Hepatocyte (in vitro differentiated cells): ENCODE measurements at places on chromosomes 11 and 22. TPM values are rescaled to one million over a fixed set of nuclear protein-coding genes. Genes with fewer than 3 reads are reported as not detected.

MARK2 gene
- 40.8 and 48.2 TPM in 2 replicates for polyA plus RNA-seq

DNAJB7 gene
- 0.06 and 0.66 TPM in 2 replicates for polyA plus RNA-seq

OR8D4 gene
- polyA plus RNA-seq: 0.54 TPM in 1 of 2 replicates, not detected in the other

C11orf65 gene
- 0.34 and 0.40 TPM in 2 replicates for polyA plus RNA-seq

C11orf16 gene
- not detected in 2 replicates for polyA plus RNA-seq

DNA sequence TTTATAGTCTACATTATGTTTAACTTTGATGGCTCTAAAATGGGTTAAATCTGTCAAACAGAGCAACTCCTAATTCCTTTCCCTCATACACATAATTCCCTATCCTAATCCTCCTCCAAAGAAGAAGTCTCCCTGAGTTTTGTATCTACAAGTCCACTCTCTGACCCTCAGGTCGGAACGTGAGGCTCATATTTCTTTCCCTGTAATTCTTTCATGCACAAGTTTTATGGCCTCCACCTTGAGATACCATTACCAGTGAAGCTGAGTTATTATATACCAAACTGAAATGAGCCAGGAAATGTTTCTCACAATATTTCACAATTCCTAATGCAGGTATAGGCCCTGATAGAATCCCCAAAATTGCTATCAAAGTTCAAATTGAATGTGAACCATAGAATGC is 106.4 kb downstream of the CASP12 start:
- no peaks in the 10 kb centered on the region for H3K27me3 ChIP-seq
- H3K27ac ChIP-seq: no peak overlapping the region
- H3K36me3 ChIP-seq: no peaks in the 10 kb centered on the region
- H3K4me3 ChIP-seq: no peak overlapping the region

DNA sequence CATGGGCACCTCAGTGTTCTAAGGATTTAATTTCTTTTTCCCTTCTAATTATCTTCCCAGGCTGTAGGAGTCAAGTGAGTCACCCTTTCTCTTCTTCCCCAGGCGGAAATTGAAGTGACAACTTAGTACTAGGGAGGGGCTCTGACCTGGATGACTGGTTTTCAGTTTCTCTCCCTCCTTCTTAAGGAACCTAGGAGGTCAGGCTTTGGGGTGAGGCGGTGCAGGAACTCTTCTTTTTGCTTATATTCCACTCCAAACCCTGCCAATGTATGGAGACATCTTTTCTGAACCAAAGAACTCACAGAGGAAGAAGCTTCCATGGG is 12.6 kb downstream of the ZDHHC5 start:
- H3K36me3 ChIP-seq: peaks cover 4% of the 10 kb centered on the region
- no peak overlapping the region for H3K27ac ChIP-seq
- H3K27me3 ChIP-seq: no peaks in the 10 kb centered on the region
- no peak overlapping the region for H3K4me3 ChIP-seq
- no peak for DNase-seq
- no peaks in the 10 kb centered on the region for H3K4me1 ChIP-seq

DNA sequence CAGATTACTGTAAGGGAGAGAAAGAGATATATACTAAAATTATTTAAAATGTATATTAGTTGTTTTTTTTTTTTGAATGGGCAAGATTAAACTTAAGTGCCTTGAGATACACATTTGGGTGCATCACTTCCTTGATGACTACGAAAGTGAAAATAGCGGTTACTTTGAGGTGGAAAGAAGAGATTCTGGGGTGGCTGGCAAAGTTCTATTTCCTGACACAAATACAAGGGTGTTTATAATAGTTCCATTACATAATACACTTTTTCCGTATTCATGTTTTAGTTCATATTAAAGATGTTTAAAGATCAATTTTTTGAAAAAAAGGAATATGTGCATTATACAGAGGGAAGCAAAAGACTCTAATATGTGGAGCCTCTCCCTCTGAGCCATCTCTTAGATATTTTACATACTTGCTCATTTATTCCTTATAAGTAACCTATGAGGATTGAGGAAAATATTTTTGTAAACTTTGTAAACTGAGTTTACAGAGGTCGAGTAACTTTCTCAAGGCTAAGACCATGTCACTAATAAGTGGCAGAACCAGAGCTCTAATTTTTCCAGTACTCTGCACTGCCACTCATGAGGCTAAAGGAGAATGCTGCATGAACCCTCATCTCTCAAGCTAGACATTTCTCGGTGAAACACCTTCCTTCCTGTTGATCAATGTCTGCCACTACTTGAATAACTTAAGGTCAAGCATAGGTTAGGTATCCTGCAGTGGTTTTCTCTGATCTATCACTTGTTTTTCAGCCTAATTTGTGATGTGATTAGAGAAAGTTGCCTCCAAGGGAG is 58.6 kb downstream of the DDIAS start:
- no peak for DNase-seq
- no peak overlapping the region for H3K27ac ChIP-seq
- no peaks in the 10 kb centered on the region for H3K27me3 ChIP-seq
- H3K4me3 ChIP-seq: no peak overlapping the region
- no peaks in the 10 kb centered on the region for H3K36me3 ChIP-seq

DNA sequence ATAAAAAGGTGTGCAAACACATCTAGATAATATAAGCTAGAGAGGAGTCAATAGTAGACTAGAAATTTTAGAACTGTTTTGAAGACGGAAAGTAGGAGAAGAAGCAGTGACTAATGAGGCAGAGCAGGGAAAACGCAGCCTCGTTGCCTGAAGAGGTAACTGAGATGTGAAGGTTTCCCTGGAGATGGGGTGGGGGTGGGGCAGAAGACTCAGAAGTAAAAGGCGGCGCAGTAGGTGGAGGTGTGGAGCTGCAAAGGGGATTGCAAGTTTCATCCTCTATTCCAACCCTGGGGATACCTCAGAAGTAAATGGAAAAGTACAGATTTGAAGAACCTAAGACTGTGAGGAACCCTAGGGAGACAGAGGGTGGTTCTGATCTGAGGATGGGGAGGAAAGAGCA is 109.5 kb downstream of the TMPRSS5 start:
- H3K4me1 ChIP-seq: no peaks in the 10 kb centered on the region
- H3K36me3 ChIP-seq: no peaks in the 10 kb centered on the region
- H3K27me3 ChIP-seq: no peaks in the 10 kb centered on the region
- no peak overlapping the region for H3K27ac ChIP-seq
- DNase-seq: no peak

DNA sequence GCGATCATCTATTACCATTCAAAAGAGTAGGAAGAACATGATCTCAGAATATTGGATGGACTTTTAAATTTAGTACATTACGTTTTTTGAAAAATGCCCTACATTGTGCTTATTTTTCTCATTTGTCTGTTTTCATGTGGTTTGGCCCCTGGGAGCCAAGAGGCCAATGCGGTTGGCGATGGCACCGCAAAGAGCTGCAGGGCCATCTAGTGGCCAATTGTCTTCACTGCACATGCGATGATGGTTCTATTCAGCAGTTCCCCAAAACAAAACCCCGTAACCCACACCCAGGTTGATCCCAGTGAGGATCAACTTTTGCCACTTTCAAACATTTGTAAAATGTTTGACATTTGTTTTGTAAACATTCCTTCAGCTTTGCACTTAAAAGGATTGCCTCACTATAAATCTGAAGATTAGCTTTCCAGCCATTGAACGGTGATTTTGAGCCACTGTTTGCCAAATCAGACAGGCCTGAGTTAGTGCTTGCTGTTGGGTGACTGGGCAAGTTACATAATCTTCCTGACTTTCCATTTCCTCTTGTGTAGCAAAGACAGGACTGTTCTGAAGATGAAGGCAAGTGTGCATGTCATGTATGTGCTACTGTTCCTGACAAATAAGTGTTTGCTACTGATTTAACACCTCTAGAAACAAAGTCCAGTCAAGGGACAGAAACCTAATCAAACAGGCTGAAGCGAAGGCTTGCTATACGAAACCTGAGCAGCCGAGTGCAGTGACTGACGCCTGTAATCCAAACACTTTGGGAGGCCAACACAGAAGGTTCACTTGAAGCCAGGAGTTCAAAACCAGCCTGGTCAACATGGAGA is 29.2 kb upstream of the XBP1 start:
- DNase-seq: peak; percentile 86
- no peak overlapping the region for H3K27ac ChIP-seq
- no peaks in the 10 kb centered on the region for H3K4me1 ChIP-seq
- H3K27me3 ChIP-seq: no peaks in the 10 kb centered on the region
- no peak overlapping the region for H3K4me3 ChIP-seq

DNA sequence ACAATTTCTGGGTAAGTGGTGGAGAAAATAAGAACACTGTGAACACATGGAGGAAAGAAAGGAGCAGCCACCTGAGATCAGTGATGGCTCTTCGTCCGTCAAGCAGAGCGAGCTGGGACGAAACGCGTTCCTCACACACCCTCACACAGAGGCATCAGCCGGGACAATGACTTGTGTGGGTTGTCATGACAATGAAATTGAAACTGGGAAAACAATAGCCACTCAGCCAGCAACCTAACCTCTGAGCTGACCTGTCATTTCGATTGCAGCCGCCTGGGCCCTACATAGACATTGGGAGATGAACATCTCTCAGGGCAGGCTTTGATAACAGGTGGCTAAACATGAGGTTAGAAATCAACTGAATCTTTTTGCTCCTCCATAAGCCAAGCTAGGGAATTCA is 51.3 kb downstream of the TRIM29 start:
- H3K27ac ChIP-seq: no peak overlapping the region
- H3K27me3 ChIP-seq: no peaks in the 10 kb centered on the region
- H3K36me3 ChIP-seq: no peaks in the 10 kb centered on the region
- peaks cover under 1% of the 10 kb centered on the region for H3K4me1 ChIP-seq
- H3K4me3 ChIP-seq: no peak overlapping the region

DNA sequence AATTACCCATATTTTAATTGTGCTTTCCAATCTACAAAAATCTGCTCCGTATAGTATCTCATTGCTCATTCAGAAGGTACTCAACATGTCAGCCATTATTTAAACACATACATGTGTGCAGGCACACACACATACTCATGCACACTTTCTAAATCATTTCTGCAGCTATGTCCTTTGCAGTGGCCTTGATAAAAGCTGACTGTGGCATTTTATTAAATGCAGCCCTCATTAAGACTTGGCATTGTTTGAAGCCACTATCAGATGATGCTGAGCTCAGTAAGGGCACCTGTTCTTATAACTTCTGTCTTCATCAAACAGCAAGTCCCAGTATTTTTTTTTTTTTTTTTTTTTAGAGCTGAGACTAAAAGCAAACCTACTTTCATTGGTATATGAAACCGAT is 1071.9 kb upstream of the CCDC90B start:
- no peak for DNase-seq
- H3K27ac ChIP-seq: no peak overlapping the region
- H3K4me1 ChIP-seq: no peaks in the 10 kb centered on the region
- no peaks in the 10 kb centered on the region for H3K36me3 ChIP-seq

- peaks cover 24% of the 10 kb centered on the region for H3K4me1 ChIP-seq
- H3K36me3 ChIP-seq: no peaks in the 10 kb centered on the region
- no peak overlapping the region for H3K4me3 ChIP-seq
- DNase-seq: peak; percentile 32
- H3K27ac ChIP-seq: peak overlapping the region; percentile 21
- no peaks in the 10 kb centered on the region for H3K27me3 ChIP-seq
Observed at GRCh38 chr11:86519064-86519911, 144.6 kb downstream of the CCDC81 start.

DNA sequence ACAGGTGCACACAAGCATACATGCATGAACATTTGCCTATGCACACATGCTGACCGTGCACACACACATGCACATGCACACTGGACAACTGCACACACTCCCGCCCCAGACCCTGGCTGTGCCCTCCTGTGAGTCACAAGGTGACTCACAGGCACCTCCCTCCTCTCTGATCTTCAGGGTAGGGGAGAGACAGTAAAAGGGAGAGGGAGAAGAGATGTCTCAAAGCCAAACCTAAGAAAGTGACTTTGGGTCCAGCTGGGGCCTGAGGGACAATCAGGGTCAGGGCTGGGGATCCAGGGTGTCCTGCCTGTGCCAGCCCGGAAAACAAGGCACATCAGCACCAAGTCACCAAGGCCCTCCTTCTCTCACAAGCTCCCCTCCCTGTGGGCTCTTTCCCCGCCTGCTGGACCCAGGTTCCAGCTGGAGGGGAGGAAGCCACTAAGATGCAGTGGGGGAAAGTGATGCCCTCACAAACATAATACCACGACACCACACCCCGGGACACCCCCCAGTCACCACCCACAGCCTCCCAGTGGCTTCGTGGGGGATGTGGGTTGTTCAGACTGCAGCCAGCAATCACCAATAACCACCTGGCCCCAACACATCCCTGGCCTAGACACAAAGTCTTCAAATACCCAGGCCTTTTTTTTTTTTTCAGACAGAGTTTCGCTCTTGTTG is 39.3 kb downstream of the PDGFB start:
- no peaks in the 10 kb centered on the region for H3K27me3 ChIP-seq
- H3K27ac ChIP-seq: no peak overlapping the region
- DNase-seq: peak; percentile 65
- H3K36me3 ChIP-seq: no peaks in the 10 kb centered on the region
